Cortex of kidney (tissue), 1 donor: ENCODE measurements at places on chromosomes 7 and 10.

DNA sequence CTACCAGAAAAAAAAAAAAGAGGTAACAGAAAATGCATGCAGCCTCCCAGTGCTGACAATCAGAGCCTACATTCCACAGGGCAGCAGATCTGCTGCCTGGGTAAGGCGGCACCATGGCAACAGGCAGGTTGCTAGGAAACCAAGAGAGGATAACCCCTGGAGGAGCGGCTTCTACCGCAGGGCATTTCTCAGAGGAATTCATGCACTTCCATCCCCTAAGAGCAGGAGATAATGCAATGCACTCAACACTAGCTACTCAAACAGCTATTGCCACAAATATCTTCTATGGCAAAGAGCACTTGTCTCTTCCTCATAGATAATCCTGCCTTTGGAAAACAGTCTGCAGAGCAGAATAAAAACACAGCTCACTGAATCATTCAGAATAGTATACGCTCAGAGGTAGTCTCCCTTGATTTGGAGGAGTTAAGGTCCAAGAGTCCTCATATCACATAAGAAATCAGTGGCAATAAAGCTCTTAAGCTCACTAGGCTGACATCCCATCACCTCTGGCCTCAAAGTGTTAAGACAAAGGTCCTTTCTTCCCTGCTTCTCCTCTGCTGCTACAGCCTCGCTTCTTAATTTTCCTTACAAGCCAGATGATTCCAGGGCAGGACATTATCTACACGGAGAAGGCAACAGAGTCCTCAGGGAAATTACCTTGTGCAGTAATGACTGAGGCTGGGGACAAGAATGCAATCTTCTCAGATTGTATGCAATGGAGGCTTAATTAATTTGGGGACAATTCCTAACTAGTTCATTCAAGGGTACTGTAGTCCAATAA is 10.7 kb downstream of the PSAP start:
- DNase-seq: no peak

DNA sequence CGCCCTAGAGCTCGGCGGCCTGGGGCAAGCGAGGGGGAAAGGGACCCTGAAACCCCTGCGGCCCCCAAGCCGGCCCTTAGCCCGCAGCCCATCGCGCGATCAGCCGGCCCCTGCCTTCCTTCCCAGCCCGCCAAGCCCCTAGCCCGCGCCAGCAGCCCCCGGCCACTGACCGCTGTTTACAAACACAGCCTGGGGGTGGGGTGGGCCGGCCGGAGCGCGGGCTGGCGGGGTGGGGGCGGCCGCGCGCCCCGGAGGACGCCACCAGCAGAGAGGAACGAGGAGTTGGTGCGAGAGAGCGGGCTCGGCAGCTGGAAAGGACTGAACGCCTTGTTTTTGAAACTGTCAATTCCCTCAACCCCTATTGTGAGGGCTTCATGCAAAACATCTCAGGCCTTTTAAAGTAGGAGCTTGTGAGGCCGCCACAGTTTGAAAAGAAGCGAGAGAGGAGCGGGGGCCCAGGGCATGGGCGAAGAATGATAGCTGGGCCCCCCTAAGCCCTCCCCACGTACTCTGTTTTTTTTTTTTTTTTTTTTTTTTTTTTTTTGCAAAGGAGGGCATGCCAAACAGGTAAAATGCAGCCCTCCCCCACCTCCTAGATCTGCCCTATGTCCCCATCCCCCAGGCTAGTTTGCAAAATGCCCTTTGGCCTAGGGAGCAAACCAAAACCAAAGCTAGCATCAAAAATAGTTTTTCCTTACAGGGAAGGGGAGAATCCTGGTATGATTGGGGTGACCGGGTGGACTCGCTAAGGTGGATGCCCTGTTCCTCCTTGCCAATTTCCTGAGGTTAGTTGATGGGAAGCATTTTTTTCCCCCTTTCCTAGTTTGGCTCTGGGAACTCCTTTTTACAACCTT is 15.0 kb downstream of the SKIDA1 start:
- DNase-seq: no peak

DNA sequence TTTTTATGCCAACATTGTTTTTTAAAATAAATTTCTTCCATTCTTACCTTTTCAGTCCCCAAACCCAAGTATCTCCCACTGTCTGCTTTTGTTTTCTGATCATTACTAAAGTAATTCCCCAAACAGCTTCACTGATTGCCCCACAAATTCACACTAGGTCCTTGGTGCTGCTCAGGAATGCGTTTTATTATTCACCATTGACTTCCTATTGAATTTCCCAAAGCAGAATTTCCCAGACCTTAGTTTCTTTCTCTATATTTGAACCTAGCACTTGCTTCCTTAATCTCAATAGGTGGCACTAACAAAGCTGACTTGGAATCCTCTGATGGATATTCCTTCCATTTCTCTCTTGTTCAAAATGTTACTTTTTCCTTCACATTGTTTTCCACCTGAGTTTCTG is 52.2 kb downstream of the FZD1 start:
- no peak for DNase-seq

DNA sequence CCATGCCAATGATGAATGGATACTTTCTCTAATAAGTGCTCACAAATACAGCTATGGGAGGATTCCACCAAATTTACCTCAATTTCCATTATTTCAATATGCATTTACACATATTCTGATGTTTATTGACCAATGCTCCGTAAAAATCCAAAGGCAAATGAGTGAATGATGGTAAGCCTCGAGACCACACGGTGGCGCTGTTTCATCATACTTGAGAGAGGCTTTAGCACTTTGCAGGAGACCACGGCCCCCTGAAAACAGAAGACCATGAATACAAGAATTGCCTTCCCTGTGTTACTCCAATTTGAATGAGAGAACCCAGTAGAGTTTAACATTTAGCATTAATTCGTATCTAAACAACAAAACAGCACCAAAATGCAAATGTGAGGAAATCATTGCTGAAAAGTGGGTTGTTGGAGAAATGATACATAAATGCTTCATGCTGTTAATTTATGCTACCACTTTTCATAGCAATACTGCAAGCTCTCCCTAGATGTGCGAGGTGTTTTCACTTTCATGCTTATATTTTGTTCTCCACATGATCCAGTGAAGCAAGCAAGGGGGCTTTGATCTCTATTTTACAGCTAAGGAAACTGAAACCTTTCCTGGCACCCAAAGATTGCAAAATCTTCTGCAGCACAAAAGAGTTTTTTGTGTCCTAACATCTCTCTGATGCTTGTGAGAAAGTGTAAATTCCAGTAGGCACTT is 35.4 kb downstream of the TRIL start:
- no peak for DNase-seq

- no peak for DNase-seq
These were observed 980.0 kb downstream of the DNAJB9 start for GRCh38 chr7:109549471-109550193.

- no peak for DNase-seq
These were observed 58.3 kb downstream of the BICC1 start for GRCh38 chr10:58570979-58571378.

DNA sequence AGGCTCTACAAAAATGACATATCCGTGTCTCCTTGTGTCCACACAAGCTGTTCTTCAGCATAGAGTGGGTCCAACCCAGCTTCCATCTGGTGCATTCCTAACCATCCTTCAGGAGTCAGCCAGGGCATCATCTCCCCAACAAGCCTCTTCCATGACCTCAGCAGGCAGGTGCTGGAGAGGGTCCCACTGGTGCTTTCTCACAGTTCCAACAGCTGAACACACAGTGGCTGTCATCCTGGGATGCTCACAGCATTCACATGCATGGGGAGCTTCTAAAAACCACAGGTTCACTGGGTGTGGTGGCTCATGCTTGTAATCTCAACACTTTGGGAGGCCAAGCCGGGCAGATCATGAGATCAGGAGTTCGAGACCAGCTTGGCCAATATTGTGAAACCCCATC is 6.4 kb upstream of the CYP3A4 start:
- DNase-seq: no peak

- DNase-seq: no peak
These were observed 53.9 kb upstream of the HMX3 start for GRCh38 chr10:123081896-123082295.

DNA sequence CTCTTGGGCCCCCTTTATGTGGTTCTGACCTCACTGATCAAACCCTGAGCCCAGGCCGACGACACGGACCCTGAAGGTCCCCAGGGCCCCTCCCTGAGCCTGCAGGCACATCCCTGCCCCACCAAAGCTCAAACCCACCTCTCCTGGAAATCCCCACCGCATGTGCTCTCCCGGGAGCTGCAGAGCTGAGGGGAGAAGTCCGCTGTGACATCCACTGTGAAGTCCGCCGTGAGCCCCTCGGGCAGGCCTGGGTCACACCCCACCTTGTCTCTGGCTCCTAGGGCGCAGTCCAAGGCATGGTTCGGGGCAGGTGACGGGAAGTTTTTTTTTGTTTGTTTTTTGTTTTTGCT is 100.2 kb downstream of the MICALL2 start:
- DNase-seq: no peak

GRCh38 chr10:78341953-78342614 is 308.4 kb downstream of the RPS24 start:
- DNase-seq: no peak

DNA sequence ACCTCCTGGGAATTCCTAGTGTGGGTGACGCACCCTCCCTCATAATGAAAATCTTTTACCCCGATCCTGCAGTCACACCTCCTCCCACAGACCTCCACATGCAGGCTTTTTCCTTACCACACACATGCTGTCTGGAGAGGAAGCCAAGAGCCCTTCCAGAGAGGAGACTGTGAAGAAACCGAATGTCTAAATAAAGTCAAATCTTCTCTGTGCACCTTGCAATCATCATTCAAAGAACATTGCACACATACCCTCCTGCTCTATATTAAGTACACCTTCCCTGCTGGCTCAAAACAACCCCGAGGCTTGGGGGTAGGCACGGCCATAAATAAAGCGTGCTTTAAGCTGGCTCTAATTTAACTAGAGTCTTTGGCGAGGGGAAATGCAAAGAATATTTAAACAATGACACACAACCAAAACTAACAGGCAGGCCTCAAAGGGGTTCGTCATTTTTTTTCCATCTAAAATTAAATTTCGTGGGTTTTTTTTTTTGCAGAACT is 34.9 kb downstream of the CALML3 start:
- no peak for DNase-seq

DNA sequence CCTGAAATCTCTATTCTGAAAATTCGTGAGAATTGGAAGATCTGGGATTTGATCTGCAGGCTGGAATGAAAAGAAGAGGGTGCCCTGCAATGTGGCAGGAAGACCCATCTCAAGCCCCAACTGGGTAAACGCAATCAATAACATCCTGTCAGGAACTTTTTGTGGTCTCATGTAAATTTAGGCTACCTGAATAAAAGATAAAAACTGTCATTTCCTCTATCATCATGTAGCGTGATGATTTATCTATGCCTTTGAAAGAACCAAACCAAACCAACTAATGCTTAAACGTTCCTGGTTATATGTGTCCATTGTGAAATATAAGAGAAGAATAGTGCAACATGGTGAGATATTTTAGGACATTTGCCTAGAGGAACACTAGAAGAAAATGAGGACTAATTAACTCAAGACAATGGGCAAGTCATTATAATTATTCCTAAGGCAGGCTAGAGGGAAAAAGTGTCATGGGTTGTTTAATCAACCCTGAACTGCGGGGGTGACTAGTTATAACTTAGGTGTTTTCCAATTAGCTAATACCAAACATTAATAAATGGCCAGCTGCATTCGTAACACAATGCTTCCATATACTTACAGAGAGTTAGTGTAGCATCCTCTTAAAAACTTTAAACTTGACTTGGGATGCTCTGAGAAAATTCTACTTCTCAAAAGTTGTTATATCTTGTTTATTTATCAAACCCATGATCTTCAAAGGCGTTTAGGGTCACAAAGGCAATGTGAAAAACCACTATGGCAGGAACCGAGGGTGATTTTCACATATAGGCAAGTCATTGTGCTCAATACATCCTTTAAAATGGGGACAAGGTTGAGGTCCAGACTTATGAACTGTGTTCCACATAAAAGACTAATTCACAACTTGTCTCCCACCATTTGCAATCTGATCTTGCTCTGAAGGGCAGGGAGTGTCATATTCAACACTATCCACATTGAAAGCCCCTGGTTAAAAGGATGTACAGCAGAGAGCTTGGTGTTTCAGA is 48.6 kb upstream of the ADO start:
- DNase-seq: no peak

DNA sequence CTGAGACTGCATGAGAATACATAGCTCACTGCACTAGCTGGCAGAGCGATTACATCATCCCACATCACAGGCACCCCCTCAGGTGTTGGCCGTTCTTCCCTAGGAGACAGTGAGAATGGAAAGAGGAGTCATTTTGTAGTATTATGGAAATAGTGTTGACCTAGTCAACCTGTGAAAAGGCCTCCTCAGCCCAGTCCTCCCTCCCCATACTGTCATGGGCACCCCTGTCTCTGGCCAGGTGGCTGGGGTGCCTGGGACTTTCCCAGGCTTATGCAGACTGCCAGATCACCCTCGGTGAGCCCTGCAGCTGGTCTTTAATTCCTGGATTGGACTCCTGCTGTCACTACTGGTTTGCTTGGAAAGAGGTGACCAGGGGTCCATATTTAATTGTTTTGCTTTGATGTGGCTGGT is 4.0 kb downstream of the INPP5A start:
- no peak for DNase-seq

DNA sequence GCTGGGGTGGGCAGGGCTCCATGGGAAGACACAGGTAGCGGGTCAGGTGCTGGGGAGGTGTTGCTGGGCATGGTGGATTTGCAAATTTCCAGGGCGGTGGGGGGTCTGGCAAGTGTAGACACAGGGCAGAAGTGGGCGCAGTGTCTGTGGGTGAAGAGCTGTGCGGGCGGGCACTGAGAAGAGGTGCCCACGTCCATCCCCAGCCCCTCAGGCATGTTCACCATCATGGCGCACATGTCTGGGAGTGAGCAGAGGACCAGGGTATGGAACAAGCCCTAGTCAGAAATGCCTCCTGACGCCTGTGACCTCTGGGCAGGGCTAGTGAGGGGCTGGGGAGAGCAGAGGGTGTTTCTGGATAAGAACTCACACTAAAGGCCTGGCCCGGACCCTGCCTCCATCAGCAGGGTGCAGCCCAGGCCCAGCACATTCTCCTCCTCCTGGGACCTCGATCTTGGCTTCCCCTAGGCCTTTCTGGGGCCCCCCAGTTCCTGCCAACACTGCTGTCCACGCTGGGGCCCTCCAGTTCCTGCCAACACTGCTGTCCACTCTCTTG is 612.9 kb downstream of the PTPRN2 start:
- no peak for DNase-seq

GRCh38 chr7:2997014-2997413 is 46.7 kb downstream of the CARD11 start:
- no peak for DNase-seq

- DNase-seq: no peak
These were observed 1378.7 kb downstream of the XPNPEP1 start for GRCh38 chr10:108544500-108545120.

GRCh38 chr10:93826355-93826754 is 67.4 kb upstream of the SLC35G1 start:
- DNase-seq: no peak

- DNase-seq: no peak
These were observed 96.3 kb upstream of the NEBL start for GRCh38 chr10:20993389-20993788.

DNA sequence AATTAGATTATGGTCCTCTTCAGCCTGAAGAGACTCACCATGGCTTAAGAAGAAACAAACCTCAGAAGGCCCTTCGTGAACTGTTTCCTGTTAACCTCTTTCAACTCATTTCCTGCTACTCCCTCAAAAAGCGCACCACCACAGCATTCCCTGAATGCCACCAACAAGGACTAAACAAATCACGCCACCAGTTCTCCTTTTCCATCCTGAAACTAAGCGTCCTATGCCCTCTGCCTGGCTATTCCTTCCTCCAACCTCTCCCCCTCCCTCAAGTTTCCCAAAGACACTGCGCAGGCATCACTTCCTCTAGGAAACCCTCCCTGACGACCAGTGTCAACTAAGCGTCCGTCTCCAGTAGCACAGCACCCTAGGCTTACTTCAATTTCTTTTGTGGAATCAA is 12.0 kb downstream of the YWHAG start:
- no peak for DNase-seq
